ENCODE measurements at places on chromosomes 6 and 20.

DNA sequence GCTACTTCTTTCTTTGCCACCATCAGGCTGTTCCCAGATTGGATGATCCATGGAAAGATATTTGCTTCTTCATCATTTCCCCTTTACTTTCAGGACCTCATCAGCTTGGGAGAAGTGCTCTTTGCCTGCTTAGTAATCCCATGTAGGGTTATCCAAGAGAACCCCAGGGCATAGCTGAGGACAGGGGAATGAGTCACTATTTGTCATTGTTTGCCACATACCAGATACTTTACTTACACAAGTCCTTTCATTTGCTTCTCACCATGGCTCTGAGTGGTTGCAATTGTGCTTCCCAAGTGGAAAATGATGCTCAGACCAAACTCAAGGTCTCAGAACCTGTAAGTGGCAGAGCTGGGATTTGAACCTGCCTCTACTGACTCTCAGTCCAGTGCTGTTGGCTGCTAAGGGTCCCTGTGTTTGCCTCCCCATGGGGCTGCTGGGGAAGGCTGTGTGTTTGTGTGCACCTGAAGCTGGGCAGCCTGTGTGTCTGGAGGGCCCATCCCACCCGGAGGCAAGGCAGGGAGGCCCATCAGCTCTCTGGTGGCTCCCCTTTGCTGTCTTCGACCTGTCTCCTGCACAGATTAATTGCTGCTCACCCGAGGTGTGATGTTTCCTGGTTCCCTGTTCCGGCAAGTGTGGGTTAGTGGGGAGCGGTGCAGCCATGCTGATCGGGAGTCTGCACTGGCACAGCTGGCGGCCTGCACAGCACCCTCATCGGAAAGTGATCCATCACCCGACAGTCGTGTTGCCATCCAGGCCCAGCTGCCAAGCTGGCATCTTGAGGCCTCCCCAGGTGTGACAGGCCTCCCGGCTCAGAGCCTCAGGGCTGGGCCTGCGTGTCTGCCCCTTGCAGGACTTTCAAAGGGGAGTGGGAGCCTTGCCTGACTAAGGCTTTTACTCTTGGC, 228.8 kb downstream of the DHX35 start:
- no peak for DNase-seq

DNA sequence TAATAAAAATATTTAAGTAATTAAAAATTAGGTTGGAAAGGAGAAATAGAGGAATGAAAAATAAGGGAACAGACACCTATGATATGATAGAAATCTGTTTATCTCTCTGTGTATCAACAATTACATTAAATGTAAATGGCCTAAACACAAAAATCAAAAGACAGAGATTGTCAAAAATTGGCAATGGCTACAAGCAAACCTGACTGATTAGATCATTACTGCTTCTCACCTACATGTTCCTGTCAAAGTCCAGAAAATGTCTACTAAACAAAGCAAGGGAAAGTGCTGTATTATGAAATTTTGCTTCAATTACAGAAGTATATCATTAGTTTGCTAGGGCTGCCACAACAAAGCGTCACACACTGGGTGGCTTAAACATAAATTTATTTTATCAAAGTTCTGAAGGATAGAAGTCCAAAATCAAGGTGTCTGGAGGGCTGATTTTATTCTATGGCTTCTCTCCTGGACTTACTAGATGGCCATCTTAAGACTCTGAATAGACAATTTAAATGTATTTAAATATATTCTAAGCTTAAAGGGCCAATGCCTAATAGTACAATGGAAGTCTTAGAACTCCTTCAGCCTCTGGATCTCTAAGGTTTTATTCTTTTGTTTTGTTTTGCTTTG, 6.3 kb downstream of the ME1 start:
- no peak for DNase-seq

DNA sequence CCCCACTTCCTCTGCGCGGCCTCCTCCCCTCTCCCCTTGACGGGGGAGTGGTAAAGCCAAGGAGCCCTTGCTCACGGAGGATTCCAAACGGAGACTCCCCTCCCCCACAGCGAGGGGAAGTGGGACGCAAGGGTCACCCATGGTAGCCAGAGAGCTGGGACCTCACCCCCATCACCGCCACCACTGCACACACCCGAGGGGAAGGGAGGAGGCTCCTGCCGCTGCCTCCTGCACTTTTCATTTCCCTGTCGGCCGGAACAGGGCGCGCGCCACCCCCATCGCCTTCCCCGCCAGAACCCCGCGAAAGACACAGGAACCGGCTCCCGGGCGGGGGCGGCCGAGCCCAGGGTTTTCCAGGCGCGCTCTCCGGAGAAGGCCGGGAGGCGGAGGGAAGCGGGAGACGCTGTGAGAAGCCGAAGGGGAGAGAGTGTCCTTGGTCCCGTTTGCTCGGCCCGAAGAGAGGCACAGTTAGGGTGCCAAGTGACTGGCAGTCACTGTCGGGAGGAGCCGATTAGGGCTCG, 789 bp downstream of the CCND3 start:
- DNase-seq, result peak; percentile 76

DNA sequence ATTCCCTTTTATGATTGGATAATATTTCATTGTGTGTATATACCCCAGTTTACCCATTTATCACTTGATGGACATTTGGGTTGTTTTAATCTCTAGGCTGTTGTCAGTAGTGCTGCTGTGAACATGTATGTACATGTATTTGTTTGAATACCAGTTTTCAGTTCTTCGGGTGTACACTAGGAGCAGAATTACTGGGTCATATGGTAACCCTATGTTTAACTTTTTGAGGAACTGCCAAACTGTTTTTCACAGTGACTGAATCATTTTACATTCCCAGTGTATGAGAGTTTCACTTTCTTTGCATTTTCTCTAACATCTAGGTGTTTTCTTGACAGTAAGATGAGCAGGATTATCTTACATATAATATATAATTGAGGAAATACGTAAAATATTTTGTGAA, 44.7 kb upstream of the ADIG start:
- DNase-seq, result no peak

GRCh38 chr20:61847986-61848385, 217.7 kb downstream of the TAF4 start:
- DNase-seq, result no peak

DNA sequence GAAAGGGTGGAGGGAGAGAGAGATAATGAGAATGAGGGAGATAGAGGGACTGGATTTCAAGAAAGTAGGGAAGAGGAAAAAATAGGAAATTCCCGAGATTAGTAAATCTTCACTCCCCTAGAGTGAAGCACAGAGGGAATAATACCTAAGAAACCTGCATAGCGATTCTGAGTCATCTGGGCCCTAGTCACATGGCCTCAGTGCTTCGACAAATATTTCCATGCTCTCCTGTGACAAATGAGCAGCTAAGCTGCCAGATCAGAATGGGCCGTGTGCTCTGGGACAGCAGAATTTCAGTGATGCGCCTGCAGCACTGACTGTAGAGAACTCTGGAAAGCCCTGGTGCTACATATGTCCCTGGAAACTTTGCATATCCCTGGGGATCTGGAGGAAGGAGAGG, 48.6 kb upstream of the GRIK2 start:
- DNase-seq, result no peak

GRCh38 chr20:45827030-45827652, at the start of gene TNNC2:
Gene TNNC2 (minus strand): TSS chr20:45827312. CDS start chr20:45827248, 64 bp downstream.
- no peak for DNase-seq

DNA sequence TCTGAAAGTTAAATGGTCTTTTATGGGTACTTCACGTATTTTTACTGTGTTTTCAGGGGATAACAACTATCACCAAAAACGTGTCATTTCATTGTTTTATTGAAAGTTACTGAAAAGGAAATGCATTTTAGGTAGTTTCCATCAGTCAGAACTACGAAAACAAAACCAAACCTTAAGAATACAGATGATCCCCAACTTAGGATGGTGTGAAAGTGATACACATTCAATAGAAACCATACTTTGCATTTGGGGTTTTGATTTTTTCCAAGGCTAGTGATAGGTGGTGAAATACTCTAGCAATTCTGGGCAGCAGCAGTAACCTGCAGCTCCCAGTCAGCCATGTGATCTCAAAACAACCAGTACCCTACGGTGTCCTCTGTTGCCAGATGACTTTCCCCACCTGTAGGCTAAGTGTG, 25.9 kb upstream of the EFHC1 start:
- DNase-seq, result no peak

DNA sequence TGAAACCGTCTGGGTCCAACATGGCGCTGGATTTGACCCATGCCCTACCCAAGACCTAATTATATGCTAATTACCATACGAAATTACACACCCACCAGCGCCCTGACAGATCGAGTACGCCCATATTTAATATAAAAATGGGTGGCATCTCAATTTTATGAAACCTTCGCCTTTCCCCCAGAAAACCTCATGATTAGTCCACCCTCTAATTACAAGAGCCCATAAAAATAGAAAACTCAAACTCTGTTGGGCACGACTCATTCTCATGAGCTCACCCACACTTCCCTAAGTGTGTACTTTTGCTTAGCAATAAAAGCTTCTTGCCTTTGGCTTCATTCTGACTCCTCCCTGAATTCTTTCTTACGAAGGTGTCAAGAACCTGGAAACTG, 136.4 kb downstream of the OR2B2 start:
- no peak for DNase-seq

DNA sequence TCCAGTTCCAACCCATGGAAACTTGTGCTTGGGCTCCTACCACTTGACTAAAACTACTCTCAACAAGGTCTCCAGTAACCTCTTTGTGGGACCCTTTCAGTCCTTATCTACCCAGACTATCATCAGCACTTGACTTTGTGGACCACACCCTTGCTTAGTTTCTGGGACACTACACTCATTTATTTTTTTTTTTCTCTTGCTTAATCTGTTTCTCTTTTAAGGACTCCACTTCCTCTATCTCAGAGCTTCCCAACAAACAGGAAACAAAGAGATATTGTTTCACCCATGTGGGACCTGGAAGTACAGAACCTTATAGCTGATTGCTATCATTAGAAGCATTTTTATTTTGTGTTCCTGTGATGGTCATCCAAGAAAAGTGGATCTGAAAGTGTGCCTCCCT, 28.8 kb upstream of the ME1 start:
- DNase-seq, result no peak

GRCh38 chr6:72646604-72647485, 25.0 kb downstream of the KCNQ5 start:
- DNase-seq, result no peak
